Body of pancreas (tissue), 4 donors: ENCODE measurements at places on chromosomes 11 and 22. TPM values are rescaled to one million over a fixed set of nuclear protein-coding genes. Genes with fewer than 3 reads are reported as not detected.

DNA sequence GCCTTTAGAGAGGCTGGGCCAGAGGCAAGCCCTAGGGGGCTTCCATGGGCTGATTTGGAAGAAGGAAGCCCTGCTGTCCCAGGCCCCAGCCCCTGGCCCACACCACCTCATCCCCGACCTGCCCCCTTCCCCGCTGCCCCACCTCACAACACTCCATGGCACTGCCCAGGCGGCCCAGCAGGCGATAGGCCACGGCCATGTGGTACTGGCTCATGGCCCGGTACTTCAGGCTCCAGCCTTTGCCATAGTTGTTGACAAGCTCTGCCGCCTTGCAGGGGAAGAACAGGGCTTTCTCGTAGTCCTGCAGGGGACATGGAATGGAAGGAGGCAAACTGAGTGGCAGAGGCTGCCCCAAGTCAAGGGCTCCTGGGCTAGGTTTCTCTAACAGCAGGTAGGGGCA is 6.4 kb downstream of the RAPSN start:
- no peak for DNase-seq

DNA sequence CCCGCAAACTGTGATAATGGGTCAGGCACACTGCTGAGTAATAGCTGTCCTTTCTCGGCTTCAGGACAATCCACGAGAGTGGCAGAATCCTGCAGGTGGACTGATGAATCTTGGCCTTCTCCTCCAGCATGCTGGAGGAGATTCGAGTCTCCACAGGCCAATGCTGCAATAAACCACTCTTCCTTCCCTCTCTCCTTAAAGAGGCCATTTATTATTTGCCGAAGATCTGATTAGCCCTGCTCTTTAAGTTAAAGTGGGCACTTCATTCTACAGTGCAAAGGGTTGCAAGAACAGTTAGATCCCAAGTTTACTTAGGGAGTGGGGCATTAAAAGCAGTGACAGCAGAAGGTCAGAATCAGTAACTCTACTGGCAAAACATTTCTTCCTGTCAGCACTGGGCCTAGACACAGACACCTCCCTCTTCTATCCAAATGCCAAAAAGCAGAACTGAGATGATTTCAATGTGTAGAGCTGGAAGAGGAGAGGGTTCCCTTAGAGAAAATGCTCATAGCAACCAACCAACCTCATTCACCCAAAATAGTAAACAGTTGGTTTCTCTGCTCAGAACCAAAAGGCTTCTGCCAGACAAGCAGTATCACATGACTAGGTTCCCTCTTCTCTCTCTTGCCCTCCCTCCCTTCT is 121.7 kb downstream of the SGSM3 start:
- DNase-seq: no peak

DNA sequence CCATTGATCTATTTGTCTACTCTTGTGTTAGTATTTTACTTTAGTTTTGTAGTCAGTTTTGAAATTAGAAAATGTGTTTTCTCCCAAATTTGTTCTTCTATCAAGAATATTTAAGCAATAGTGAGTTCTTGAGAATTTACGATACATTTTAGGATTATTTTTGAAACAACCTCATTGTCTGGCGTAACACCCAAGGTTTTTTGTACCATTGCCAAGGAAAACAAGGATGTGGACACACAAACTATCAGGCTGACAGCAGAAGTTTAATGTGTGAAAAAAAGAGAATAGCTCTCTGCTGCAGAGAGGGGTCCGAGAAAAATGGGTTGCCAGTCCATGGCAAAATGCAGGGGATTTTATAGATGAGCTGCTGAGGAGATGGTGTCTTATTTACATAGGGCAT is 865.1 kb upstream of the CNTN5 start:
- DNase-seq: no peak

DNA sequence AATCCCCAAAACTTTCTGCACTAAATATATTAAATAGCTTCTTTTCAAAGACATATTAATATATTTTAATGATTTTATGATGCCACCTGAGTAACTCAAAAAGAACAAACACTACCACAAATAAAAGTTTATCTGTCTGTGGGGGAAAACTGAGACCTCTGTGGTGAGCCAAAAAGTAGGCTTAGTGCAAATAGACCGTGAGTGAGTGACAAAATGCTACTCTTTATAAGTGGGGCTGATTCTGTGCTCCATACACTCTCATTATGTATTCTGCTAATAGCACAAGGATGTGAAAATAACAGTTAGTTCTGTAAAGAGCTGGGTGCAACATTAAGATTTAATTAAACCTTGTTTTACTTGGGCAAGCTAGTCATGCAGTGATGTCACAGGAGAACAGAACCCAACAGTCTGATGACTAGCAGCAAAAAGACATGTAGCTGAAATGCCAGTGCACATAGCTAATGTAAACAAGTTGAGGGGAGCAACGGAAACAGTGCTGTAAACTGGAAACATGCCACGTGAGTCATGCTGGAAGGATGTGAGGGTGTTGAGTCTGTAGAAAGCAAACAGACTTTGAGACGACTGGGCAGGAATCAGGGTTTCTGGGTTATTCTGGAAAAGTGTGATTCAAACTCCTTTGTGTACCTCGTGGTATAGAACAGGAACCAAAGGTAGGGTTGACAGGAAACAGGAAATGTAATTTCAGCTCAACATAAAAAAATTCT is 1130.4 kb downstream of the LRRC4C start:
- peak; percentile 77 for DNase-seq

AIFM3 gene
- total RNA-seq: 3.0 TPM

DNA sequence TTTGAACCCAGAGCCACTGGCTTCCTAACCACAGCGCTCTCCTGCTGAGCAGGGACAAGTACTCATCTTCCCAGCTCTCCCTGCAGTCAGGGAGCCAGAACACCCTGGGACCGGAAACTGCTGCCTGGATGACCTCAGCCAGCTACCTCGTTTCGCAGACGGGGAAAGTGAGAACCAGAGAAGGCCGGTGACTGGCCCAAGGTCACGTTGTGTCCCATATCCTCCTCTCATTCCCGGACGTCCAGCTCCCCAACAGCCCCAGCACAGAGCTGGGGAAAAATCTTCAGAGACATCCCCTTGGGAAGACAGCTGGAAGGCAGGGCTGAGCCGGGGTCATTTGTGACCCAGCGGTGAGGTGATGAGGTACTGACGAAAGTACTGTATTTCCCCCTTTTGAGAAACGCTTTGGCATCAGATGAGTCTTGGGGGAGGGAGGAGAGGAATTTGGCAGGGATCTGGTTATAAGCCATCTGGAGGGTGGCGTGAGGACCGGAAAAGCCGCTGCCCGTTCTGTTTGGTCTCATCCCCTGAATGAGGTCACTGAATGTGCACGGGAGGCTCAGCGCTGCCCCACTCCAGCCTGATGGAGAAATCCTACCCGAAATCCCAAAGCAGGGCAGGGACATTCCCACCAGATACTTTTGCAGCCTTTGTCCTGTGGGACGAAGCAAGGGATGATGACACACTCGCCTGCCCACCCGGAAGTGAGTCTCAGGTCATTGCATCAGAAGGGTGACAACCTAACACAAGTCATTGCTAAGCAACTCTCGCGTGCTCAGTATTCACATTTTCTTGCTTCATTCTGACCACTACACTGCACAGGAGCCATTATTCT is 41.1 kb downstream of the LIF start:
- DNase-seq: no peak

DNA sequence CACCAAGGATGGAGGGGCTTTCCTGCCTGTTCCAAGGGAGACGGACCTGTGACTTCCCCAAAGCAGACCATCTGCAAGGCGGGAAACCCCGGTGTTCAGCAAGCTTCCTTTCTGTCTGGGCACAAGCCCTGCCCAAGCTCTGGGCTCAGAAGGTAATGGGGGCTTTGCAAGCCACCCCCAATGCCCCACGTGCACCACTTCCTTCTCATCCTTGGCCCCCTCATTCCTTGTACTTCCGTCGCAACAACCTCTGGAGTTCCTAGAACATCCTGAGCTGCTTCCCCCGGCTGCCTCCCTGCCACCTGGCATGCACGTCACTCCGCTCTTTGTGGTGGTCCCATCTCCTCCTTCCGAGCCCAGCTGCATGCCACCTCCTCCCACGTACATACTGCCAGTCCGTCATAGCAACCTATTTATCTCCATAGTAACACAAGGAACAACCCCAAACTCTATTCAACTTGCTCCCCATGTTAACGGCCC is 3.9 kb downstream of the MYEOV start:
- DNase-seq: no peak

GRCh38 chr11:81072273-81072672 is 1631.4 kb upstream of the TENM4 start:
- DNase-seq: no peak

- no peak for DNase-seq
Measured at GRCh38 chr11:88709567-88709966, 356.2 kb downstream of the GRM5 start.

- no peak for DNase-seq
Measured at GRCh38 chr22:47604563-47604962, 842.1 kb downstream of the TBC1D22A start.

- no peak for DNase-seq
Measured at GRCh38 chr11:79616392-79616851, 175.6 kb upstream of the TENM4 start.

GRCh38 chr11:119671561-119672015 is 57.4 kb downstream of the NECTIN1 start:
- DNase-seq: no peak

OR52H1 gene
- 0.78 TPM for total RNA-seq

DNA sequence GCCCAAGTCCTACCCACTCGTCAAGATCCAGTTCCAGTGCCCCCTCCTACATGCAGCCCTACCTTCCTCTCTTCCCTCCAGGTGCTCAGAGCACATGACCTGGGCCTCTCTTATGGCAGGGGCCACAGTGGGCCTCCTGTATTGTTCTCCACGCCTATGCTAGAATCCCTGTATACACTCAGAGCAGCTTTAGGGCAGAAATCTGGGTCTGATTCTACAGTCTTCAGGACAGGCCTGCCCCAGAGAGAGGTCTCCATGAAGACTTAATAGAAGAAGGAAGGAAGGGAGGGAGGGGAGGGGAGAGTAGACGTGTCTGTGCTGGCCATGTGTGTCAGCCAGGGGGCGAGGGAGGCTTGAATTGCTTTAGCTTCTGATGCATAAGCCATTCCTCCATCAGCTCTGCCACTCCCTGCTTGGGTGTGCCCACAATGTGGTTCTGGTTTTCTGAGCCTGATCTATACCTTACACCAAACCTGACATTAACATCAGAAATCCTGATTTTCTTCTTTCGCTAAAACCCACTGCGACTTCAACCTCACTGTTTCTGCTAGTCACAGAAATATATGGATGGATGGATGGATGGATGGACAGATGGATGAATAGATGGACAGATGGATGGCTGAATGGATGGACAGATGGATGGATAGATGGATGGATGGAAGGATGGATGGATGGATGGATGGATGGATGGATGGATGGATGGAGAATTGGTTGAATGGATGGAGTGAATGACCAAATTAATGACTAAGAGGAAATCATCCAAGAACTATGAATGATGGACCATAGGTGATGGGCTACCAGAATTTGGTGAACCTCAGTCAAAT is 56.6 kb upstream of the PRDM11 start:
- no peak for DNase-seq

LMO1 gene
- 0.78 TPM for total RNA-seq

SPON1 gene
- total RNA-seq: 26.7 TPM

CRYBB3 gene
- total RNA-seq: not detected

GRCh38 chr11:114322934-114323333 is 26.7 kb downstream of the NNMT start:
- no peak for DNase-seq

DNA sequence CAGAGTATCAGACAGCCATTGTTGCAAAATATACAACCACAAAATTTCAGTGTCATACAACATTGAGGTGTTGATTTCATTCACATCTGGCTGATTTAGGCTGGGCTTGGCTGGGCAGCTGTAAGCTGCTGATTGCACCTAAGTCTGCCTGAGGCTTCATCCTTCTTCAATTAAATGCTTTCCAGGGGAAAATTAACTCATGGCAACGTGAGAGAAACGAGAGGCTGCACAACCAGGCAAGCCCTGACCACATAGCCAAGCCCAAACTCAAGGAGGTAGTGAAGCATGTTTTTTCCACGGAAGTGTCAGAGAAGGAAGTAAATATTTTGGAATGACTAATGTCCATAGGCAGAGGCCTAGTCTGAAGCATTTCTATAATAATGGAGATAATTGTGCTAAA is 273.8 kb upstream of the ZC3H12C start:
- DNase-seq: no peak

GRCh38 chr11:12460466-12460865 is 83.1 kb downstream of the PARVA start:
- DNase-seq: no peak

OR2AT4 gene
- under 0.01 TPM for total RNA-seq

GRCh38 chr11:131816051-131816450 is 445.6 kb downstream of the NTM start:
- DNase-seq: no peak

- no peak for DNase-seq
Measured at GRCh38 chr11:76391811-76392475, 10.8 kb downstream of the GVQW3 start.

CCDC87 gene
- total RNA-seq: under 0.01 TPM

GRCh38 chr22:30426388-30427353 is 1.1 kb downstream of the MTFP1 start:
- DNase-seq: peak; percentile 90

DNA sequence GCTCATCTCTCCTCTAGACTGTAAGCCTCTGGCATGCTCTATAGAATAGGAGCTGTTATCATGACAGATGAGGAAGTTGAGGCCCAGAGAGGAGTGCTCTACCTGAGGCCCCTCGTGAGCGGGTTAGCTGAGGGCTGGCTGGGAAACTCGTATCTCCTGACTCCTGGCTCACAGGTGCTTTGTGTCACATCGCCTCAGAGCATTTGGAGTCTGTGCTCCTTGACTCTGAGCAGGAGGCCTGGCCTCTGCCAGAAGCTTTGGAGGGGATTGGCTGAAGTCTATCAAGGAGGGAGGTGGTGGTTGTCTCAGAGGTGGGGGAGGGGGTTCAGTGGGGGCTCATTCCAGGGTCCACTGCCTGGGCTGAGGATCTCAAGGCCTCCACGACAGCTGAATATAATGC is 7.4 kb downstream of the KCNC1 start:
- peak; percentile 1 for DNase-seq

DNA sequence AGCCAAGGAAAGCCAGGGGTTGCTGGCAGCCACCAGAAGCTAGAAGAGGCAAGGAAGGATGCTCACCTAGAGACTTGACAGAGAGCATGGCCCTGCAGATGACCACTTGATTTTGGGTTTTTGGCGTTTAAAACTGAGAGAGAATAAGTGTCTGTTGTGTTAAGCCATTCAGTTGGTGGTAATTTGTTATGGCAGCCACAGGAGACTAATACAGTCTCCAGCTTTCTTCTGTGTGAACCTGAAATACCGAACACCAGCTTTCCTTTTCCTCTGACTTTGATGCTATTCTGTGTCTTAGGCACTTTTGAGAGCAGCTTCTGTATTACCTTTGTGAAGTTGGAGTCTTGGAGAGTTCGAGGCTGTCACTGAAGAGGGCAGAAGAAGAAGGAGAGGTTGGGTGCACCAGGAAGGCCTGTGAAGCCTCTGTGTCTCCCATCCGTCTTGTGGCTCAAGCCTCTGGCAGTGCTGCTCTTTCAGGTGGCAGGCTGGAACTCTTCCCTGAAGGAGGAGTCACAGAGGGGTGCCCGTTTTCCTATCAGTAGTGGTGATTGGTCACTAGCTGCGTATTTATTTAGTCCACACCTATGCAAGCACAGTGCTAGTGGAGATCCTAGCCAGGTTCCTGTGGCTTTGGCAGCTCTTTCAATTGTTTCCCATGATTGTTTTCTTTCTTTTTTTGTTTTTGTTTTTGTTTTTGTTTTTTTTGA is 2.5 kb downstream of the TBC1D22A start:
- DNase-seq: peak; percentile 73
